Osteoblast (primary cell): ENCODE measurements at places on chromosomes 6 and 20. TPM values are rescaled to one million over a fixed set of nuclear protein-coding genes. Genes with fewer than 3 reads are reported as not detected.

- H3K27ac ChIP-seq: no peak overlapping the region
- no peaks in the 10 kb centered on the region for H3K36me3 ChIP-seq
- no peak for DNase-seq
- H3K4me3 ChIP-seq: no peak overlapping the region
- H3K27me3 ChIP-seq: no peaks in the 10 kb centered on the region
These were observed 141.3 kb downstream of the FUT9 start for GRCh38 chr6:96157018-96157565.

DNA sequence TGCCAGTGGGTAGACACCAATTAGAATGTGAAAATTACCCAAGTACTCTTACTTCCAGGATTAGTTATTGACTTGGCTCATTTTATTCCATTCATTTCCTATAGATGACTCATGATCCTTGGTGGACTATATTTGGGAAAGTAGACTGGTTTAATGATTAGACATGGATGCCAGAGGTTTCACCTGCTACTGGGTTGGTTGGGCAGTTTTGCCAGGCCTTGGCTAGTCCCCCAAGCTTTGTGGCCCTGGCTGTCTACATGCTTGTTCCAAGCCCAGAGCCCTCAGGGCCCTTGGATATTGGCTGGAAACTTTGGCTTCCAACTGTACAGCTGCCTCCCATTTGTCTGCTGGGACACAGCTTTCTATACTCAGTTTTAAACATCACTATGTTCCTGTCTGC, 104.1 kb downstream of the ZFP64 start:
- H3K4me3 ChIP-seq: no peak overlapping the region
- no peak overlapping the region for H3K27ac ChIP-seq
- H3K36me3 ChIP-seq: peaks cover 30% of the 10 kb centered on the region
- DNase-seq: peak; percentile 87
- H3K4me1 ChIP-seq: no peaks in the 10 kb centered on the region

- no peak overlapping the region for H3K27ac ChIP-seq
- no peak overlapping the region for H3K4me3 ChIP-seq
- no peaks in the 10 kb centered on the region for H3K4me1 ChIP-seq
- H3K27me3 ChIP-seq: no peaks in the 10 kb centered on the region
These were observed 46.2 kb downstream of the PACRG start for GRCh38 chr6:162773996-162774395.

DNA sequence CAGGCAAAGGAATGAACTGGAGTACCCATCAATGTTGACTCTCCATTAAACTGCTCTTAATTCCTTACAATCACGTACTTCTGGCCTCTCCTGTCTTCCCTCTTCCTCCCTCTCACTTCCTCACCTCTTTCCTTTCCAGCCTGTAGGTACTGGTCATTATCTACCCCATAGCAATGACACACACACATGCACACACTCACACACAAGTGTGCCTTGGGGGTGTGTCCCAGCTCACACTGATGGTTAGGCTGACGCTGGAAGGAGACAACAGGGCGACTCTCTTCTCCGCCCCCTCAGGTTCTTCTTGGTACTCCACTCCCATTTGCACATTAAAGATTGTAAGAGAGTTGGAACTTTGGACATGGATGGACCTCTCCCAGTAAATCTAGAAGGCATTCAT, 14.0 kb upstream of the SERPINB9 start:
- peaks cover 9% of the 10 kb centered on the region for H3K27me3 ChIP-seq
- H3K36me3 ChIP-seq: no peaks in the 10 kb centered on the region
- no peak overlapping the region for H3K4me3 ChIP-seq
- no peak for DNase-seq
- H3K27ac ChIP-seq: no peak overlapping the region
- no peaks in the 10 kb centered on the region for H3K4me1 ChIP-seq

DNA sequence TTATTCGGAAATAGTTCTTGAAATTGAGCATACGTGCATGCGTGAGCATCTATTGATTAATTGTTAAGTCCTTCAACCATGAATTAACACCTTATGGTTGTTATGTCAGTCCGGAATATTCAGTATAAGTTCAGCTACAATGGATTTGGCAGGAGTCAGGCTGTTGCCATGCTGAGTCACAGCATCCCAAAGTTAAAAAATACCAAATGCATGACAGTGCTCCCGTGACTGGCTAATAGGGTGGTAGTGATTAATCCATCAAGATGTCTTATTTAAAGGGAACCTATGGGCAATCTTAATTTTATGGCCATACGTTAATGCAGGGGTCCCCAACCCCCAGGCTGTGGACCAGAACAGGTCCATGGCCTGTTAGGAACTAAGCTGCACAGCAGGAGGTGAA, 10.5 kb downstream of the RAE1 start:
- H3K4me1 ChIP-seq: no peaks in the 10 kb centered on the region
- peak; percentile 90 for DNase-seq
- no peak overlapping the region for H3K27ac ChIP-seq
- H3K27me3 ChIP-seq: no peaks in the 10 kb centered on the region
- H3K4me3 ChIP-seq: no peak overlapping the region
- peaks cover 27% of the 10 kb centered on the region for H3K36me3 ChIP-seq

GRCh38 chr6:138499303-138500018, at the start of gene NHSL1:
Gene NHSL1, minus strand, starts transcription at chr6:138499494. Its CDS starts 204 bp downstream, at chr6:138499290.
- no peaks in the 10 kb centered on the region for H3K27me3 ChIP-seq
- no peaks in the 10 kb centered on the region for H3K36me3 ChIP-seq
- DNase-seq: no peak
- H3K4me3 ChIP-seq: no peak within 1 kb of the TSS
- H3K27ac ChIP-seq: no peak within 1 kb of the TSS
- H3K4me1 ChIP-seq: no peaks in the 10 kb centered on the region

The MACROD2 gene
- 1.8 and 4.0 TPM in 2 replicates for total RNA-seq

The VGLL2 gene
- not detected in 2 replicates for total RNA-seq

The IL17F gene
- total RNA-seq: not detected in 2 replicates

The GLP1R gene
- not detected in 2 replicates for total RNA-seq

The CCDC170 gene
- 1.8 and 2.7 TPM in 2 replicates for total RNA-seq

The RIPOR2 gene
- total RNA-seq: 1.4 and 2.1 TPM in 2 replicates

The METTL24 gene
- 0.29 and 0.36 TPM in 2 replicates for total RNA-seq

The WRNIP1 gene
- 25.3 and 26.5 TPM in 2 replicates for total RNA-seq

The KIAA0408 gene
- total RNA-seq: 1.8 and 2.5 TPM in 2 replicates

The SLC2A4RG gene
- total RNA-seq: 27.5 and 29.5 TPM in 2 replicates

The CRISP3 gene
- not detected in 2 replicates for total RNA-seq
